ENCODE measurements at places on chromosomes 11 and 22.

DNA sequence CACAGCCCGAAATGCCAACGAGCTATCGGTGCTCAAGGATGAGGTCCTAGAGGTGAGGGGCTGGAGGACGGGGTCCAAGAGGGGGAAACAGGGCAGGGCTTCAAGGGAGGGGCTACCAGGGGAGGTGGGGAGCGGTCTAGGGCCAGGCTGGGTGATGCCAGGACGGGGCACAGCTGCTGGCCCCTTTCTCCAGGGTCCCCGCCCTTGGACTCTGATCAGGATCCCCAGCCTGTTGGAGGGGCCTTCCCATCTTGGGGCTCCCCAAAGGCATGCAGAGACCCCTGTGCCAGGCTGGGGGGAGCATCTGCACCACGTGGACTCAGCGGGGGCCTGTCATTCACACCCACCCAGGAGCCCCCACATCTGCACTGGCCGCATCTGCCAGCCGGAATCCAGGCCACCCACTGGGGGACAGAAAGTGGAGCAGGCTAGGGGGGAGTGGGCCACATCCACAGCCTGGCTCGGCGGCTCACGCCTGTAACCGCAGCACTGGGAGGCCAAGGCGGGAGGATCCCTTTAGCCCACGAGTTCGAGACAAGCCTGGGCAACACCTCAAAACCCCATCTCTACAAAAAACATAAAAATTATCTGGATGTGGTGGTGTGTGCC lies 18.9 kb downstream of the EPS8L2 start:
- DNase-seq, result no peak

DNA sequence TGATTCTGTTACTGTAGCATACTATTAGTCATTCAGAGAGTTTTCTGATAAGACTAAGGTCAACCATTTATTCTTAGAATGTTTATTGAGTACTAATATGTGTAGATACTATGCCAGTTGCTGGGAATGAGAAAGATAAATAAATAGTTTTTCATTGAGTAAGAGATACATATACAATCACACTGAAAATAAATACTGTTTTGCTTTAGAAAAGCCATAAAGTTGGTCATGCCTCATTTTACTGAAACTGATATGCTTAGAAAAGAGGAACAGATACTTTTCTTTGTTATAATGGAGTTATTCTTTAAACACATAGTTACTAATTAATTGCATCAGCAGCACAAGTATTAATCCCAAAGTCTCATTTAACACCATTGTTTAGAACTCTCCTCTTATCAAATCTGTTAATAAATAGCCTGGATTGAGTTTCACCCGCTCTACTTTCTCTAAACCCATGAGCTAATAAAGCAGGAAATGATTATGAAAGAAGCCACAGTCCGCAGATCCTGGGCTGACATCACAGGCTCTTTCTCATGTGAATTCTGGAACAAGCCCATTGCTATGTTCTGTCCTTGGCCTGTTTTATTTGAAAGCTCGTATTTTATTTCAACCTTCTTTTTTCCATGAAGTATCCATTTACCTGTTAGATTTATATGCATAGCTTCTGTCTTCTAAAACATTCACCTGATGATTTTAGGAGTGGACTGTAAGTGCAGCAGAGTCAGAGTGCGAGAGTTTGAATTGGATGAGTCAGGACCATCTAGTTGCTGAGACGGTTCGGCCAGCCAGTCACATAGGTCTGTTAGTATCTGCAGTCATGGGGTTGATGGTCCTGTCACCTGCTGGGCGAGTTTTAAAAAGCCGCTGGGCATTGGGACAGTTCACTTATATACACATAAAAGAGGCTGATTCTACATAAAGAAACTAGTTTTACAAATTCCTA lies 35.5 kb downstream of the PIWIL4 start:
- DNase-seq, result no peak

GRCh38 chr11:61718621-61719302 lies 33.7 kb upstream of the MYRF start:
- DNase-seq, result no peak

GRCh38 chr22:40857309-40857855 lies 434 bp downstream of the XPNPEP3 start:
- no peak for DNase-seq

GRCh38 chr11:117909611-117910382 lies 19.4 kb downstream of the TMPRSS13 start:
- no peak for DNase-seq

DNA sequence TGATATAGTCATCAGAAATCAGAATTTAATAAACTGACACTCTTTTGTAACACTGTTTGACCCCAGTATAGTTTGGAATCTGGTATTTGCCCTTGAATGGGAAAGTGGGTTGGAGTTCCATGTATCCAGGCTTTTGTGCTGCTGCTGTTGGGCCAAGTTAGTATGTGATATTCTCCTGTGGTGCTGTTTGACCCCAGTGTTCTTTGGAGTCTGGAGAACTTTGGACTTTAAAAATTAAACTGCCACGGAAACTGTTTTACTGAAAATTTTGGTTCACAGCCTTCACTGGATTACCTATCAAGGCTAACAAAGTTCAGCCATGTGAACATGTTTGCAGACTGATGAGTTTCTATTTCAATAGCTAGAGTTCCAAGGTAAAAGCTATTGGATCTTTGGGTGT lies 740 bp downstream of the GLYATL1 start:
- DNase-seq, result no peak

DNA sequence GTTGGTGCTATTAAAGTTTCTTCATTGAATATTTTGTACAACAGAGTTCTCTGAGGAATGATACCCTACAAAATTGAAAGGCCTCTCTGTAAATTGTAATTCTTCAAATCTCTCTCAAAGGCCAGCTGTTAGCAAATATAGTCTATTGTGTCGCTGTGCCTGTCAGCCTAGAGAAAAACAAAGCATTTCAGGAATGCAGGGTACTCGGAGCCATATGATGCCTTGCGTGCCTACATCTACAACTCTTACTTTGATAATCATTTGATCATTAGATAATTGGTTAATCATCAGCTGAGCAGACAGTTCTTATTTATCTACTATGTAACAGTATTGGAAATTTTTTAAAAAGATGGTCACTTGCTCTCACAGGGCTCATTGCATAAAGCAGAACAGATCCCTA lies 67.3 kb downstream of the RNF169 start:
- DNase-seq, result no peak

DNA sequence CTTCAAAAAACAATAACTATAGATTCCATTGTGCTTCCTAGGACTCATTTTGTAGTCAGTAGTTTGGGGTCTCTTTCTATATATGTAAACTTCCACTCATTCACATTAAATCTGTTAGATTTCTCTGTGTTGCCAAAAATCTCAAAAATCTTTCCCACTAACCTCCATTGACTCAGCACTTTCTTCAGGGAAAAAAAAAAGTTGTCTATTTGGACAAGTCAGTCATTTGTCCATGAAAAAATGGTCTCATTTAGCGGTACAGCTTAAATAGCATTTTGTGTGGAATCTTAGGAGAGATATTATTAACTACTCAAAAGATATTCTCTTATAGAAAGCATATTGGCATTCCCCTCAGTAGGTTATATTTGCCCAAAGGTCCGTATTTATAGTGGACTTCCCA lies 81.9 kb downstream of the PPP2R1B start:
- no peak for DNase-seq

- DNase-seq, result no peak
Observed at GRCh38 chr11:110565357-110566336, 135.9 kb downstream of the FDX1 start.

DNA sequence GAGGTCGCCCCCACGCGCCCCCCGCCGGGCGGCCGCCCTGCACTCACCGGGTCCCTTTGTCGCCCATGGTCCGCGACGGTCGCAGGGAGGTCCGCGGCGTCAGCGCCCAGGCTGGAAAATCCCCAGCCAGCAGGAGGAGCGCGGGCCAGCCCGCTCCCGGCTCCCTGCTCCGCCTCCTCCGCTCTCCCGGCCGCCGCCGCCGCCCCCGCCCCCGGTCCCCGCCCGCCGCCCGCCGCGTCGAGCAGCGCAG lies at the start of gene ARRB1:
ARRB1 (minus strand) TSS at position 121 of the 250 bp plus-strand sequence; CDS start at position 67, 54 bp downstream.
- DNase-seq, result no peak
